ENCODE measurements at places on chromosomes 1 and 21.

- DNase-seq = no peak
These were observed 135.5 kb downstream of the TGFBR3 start for GRCh38 chr1:91750398-91750996.

DNA sequence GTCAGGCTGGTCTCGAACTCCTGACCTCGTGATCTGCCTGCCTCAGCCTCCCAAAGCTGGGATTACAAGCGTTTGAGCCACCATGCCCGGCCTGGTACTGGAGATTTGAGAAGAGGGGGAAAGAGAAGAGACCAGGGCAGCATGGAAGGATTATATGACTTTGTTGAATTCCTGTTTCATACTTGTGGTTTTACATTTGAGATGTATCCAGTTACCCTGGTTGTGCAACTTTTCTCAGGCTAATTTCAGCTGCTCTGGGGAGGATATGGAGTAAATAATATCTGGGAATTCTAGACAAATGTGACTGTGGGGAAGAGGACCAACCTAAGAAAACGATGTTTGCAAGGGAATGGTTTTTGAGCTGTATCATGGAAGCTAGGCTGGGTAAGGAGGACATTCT is 89.5 kb upstream of the GREM2 start:
- DNase-seq = no peak

DNA sequence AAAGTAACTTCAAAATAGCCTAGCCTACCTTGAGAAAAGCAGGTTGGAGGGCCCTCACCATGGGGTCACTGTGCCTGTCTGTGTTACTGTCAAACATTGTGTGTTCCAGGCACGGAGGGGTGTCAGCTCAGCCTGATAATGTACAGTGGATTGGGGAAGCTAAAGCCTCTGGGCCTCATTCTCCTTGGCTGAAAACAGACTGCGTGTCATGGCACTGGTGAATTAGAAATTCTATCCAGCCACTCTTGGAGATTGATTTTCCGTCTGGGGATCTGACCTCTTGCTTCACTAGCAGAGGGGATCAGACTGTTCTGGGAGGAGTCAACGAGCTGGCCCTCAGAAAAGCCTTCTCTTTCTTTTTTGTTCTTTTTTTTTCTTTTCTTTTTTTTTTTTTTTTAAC is 123.5 kb upstream of the HOOK1 start:
- DNase-seq = no peak

- DNase-seq = no peak
These were observed 14.6 kb upstream of the ACBD3 start for GRCh38 chr1:226201029-226201593.

DNA sequence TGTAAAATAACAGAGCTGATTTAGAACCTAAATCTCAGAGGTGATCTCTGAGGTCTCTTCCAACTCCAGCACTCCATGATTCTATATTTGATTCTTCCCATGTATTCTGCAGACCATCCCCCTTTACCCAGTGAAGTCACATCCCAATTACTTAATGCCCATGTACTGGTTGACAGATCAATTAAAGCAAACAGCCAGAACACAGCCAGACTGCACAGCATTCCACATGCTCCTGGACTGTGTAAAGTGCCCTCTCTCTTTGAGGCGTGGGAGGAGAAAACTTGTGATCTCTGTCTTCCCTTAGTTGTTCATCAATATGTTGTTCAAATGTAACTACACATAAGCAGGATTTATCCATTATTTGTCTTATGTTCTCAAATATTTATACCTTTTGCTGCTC is 18.1 kb downstream of the NOS1AP start:
- DNase-seq = no peak

GRCh38 chr1:58158506-58159433 is 387.8 kb downstream of the OMA1 start:
- DNase-seq = no peak
